GM12892 (cell line): ENCODE measurements at places on chromosomes 12 and 14.

DNA sequence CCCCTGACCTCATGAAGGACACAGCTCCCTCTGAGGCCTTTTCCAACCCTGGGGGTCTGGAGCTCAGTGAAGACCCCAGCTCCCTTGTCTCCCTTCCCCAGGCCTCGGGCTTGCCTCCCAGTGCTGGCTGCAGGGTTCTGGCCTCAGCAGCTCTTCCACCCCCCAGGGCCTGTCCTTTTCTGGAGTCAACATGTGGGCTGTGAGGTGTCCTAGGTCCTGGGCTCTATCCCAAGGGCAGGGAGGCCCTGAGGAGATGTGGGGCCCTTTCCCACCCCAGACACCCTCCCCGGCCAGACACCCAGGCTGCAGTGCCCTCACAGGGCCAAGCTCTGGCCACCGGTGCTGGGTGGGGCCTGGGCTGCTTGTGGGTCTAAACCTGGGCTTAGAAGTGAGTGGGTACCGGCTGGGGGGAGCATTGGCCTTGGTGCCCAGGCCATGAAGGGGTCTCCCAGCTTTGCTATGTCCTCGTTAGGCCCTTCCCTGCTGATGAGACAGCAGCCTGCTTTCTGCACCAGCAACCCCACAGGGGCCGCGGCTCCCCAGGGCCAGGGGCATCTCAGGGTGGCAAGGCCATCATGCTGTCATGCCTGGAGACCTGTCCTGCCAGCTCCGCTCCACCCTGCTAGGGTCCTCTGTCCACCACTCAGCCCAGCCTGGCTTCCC is 2.7 kb upstream of the CRIP2 start:
- DNase-seq, result no peak

GRCh38 chr12:42426746-42427145 is 100.8 kb downstream of the PPHLN1 start:
- DNase-seq, result no peak

GRCh38 chr12:55938826-55939501 is 8.0 kb downstream of the DGKA start:
- no peak for DNase-seq

DNA sequence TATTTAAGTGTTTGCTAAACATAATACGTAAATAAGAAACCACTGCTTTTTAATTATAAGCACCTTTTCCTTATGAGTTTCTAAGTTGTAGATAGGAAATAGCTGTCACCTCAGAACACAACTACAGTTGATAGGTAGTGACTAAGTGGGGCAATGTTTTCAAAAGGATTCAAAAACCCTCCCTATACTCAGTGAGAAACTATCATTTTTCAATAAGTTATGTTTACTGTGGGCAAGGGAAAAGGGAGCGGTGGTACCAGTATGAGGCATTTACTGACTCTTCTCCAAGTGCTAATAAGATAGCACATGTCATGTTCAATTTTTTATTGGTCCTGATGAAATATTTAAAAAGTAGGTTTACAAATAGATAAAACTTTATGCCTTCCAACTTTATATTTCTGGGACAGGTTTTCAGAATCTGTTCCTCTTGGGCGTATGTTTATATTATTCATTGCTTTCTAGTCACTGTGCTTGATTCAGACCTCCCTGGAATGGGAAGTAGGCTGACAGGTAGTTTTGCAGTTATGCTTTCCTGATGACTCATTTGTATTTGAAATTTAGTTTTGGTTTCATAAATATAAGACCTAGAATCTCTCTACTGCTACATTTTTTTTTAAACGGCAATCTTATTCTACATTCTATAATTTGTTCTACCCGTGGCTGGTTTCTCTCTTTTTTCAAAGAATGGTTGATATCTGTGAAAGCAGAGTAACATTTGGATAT is 153.1 kb downstream of the TMEM117 start:
- DNase-seq, result no peak

DNA sequence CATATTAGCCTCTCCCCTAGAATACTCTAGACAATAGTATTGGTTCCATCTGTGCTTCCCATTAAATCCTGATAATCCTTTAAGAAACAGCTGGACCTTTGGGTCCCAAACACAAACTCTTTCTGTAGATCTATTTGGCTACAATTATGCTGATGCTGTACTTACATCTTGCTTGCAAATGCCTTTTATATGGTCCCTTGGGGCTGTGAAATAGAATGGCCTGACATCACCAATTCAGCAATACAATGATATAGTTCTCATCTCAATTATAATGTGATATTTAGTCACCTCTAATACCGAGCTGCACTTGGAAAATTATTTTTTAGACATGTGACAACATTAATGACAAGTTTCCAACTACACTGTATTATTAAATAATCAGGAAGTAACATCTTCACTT is 261.5 kb downstream of the SOX5 start:
- DNase-seq, result no peak

GRCh38 chr12:75705749-75706711 is 194.6 kb upstream of the KRR1 start:
- no peak for DNase-seq

DNA sequence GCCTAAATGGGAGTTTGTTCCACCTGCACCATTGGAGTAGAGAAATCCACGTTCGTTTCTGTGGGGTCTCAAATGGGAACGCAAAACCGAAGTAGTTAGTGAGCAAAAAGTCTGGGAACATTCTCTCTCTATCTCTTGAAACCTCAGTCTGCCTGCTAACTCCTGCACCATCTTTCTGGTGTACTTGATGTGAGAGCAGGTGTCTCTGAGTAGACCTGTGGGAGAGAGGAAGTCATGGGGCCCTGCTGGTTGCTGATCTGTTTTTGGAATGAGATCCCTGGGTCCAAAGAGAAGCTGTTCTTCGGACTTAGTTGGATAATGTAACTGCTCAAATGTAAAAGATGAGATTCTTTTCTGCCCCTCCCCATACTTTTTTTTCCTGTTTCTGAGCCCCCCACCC is 57.3 kb downstream of the MAX start:
- DNase-seq, result no peak

DNA sequence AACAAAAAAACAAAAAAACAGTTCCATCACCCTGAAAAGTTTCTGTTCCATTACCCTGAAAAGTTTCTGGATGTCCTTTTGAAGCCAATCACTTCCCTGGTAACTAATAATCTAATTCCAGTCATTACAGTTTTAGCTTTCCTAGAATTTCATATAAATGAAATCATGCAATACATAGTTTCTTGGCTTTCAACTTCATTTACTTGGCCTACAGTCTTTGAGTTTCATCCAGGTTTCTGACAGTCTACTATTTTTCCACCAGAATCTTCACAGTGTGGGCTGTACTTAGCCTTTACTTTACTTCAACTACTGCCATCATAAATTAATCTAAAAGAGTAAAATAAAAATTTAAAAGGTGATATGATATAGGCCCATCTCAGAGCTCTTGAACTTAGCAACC is 55.5 kb downstream of the RPS6KA5 start:
- no peak for DNase-seq

DNA sequence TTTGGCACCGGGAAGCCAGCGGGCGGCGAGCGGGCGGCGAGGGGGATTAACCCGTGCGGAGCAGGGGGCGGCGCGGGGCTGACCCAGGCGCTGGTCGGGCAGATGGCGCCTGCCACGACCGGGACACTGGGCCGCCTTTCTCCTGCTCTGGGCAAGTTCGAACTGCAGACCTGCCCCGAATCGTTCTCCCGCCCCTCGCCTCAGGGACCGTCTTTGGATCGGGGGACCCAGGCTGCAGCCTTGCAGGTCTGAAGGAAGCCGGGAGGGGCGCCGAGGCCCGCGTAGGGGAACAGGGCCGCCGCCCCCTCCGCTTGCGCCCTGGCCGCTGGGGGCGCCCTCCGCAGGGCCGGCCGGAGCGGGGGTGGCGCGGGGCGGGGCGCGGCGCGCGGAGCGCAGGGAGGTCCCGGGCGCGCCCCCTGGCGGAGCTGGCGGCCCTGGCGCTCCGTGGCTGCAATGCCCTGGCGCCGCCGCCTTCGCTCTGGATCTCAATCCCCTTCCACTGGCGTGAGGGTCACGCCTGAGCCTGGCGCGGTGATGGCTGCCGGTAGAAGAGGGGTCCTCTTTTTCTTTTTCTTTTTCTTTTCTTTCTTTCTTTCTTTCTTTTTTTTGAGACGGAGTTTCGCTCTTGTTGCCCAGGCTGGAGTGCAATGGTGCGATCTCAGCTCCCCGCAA is 449 bp upstream of the LTBP2 start:
- DNase-seq, result peak; percentile 76

- no peak for DNase-seq
Measured at GRCh38 chr12:26276709-26277108, 81.3 kb downstream of the SSPN start.

GRCh38 chr12:121057794-121058193 is 18.7 kb upstream of the OASL start:
- no peak for DNase-seq

GRCh38 chr12:7719946-7720730 is 8.9 kb downstream of the DPPA3 start:
- no peak for DNase-seq

GRCh38 chr12:8784290-8784888 is 38.0 kb upstream of the A2ML1 start:
- no peak for DNase-seq

- DNase-seq, result no peak
Measured at GRCh38 chr12:71870416-71870815, 30.9 kb downstream of the TBC1D15 start.

DNA sequence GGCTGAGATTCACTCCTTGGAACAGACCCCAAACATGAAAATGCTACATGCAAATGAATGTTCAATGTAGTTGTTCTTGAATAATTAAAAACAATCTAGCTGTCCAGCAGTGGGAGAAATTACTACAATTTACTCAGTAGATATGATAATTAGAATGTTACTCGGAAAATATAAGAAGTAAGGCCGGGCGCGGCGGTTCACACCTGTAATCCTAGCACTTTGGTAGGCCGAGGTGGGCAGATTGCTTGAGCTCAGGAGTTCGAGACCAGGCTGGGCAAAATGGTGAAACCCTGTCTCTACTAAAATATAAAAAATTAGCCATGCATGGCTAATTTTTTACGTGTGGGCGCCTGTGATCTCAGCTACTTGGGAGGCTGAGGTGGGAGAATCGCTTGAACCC is 15.3 kb upstream of the PTGER2 start:
- no peak for DNase-seq

- no peak for DNase-seq
Measured at GRCh38 chr12:90916516-90916915, 38.5 kb downstream of the CCER1 start.

DNA sequence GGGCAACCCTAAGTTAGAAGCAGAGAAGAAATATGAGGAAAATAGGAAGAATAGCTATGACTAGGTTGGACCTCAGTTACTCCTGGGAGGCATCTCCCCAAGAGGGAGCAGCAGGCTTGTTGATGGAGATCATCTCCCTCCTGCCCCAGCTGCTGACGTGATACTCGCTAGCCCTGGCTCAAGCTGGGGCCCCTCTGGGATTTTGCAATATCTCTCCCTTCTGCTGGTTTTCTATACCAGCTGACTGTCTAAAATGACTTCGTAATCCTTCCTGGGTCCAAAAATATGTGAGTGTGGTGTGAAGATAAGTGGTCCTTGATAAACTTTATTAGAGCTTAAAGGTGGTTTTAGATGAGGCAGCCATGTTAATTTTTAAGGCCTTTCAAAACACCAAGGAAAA is 4.5 kb upstream of the HECTD4 start:
- DNase-seq, result no peak

DNA sequence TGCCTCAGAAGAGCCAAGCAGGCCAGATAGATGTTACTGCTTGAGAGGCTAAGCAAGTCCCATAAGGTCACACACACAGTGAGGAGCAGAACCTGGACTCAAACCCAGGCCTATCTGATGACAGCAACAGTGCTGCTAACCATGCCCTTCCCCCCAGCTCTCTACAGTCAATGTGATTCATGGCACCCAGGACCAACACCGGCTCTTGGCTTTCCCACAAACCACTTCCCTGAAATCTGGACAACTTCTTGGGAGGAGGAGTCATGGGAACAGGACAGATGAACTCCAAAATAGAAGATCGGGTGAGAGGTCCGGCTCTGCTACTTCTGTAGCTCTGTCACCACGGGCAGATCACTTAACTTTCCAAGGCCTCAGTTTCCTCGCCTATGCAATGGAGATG is 716 bp upstream of the PTGDR start:
- no peak for DNase-seq

DNA sequence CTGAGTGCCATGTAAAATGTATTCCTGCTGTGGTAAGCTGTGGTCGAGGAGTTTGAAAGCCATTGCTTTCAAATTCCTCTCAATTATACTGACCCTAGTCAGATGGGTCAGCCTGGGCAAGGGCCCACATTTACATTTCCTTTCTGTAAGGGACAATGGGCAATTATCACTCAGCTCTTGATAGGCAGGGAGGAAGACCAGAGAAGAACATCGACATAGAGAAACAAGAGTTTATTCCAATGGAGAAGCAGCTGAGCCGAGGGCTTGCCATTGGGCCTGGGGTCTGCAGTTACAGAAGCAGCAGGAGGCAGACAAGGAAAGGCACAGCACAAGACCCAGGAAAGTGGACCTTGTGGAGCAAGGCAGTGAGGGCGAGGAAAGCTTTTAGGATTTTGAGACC is 9.7 kb downstream of the NRIP2 start:
- no peak for DNase-seq

DNA sequence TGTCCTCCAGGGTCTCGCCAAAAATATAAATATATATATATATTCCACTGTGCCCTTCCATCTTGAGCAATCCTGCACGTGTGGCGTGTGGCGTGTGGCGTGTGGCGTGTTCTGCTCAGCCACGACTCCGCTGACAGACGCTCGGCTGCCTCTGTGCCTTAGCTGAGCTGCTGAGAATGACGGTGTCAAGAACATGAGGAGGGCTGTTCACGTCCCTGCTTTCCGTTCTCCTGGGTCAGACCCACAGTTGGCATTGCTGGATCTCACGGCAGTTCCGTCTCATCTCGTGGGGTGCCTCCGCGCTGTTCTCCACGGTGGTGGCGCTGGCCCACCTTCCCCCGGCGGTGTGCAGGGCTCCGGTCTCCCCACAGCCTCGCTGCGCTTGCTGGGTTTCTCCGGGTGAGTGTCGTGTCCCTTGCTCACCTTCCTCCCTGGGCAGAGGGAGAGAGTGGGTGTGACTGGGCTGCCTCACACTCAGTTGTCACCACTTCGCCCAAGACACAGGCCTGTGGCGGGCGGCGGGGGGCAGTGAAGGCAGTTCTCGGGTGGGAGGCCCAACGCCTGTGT is 9.4 kb downstream of the GPR132 start:
- DNase-seq, result no peak

GRCh38 chr14:36423430-36423829 is 96.6 kb downstream of the NKX2-1 start:
- no peak for DNase-seq

GRCh38 chr14:76720382-76720813 is 40.9 kb upstream of the VASH1 start:
- peak; percentile 40 for DNase-seq

- no peak for DNase-seq
Measured at GRCh38 chr12:76595056-76595455, 35.5 kb upstream of the OSBPL8 start.
